ENCODE measurements at places on chromosomes 6 and 20.

DNA sequence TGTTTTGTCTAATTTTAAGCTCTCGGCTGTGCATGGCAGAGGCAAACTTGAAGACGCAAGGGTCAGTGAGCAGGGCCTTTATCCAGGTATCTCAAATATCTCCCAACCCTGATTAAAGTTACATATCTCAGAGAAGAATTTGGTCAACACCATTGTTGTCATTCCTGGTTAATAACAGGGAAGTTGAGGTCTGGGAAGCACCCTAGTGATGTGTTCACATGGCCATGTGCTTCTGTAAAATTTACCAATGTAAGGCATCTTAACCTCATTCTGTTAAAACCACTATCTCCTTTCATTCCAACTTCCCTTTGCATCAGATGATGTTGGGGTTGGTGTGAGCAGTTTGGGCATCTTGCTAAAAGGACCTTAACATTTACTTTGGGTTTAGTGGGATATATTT lies 4.0 kb upstream of the FAM110A start:
- no peak for DNase-seq

DNA sequence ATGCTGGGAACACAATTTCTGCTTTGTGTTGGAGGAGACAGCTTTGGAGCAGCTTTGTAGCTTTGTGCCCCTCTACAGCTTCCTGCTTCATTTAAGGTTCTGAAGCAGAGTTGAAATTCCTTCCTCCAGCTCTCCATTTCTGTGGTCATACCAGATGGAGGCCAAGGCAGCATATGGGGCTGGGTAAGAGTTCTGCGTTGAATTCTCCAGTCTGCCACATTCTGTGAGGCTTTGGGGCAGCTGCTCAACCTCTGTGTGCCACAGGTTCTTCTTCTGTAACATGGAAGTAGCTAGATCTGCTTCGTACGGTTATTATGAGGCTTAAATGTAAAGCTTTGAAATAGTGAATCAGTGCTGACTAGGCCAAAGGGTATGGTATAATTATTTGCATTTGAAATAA lies 2.9 kb upstream of the TRIM26 start:
- DNase-seq = no peak

DNA sequence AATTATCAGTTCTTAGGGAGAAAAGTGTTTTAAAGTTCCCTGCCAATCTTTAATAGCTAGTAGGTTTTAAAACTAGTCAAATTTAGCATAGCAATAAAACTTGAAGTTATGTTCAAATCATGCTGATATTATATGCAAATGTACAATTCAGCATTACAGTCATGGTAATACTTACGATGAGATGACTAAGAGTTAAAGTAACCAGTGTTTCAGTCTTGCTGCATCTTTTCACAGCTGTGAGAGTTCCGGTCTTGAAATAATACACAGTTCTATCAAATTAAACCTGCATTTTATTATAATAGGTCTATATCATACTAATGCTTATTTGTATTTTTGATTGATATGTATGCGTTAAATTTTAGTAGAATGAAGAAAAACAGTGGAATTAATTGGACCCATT lies 26.1 kb downstream of the POPDC3 start:
- no peak for DNase-seq

- DNase-seq = no peak
Measured at GRCh38 chr20:14956538-14956937, 619.1 kb upstream of the FLRT3 start.

- no peak for DNase-seq
Measured at GRCh38 chr6:41193171-41193734, 7.7 kb downstream of the TREML2 start.

DNA sequence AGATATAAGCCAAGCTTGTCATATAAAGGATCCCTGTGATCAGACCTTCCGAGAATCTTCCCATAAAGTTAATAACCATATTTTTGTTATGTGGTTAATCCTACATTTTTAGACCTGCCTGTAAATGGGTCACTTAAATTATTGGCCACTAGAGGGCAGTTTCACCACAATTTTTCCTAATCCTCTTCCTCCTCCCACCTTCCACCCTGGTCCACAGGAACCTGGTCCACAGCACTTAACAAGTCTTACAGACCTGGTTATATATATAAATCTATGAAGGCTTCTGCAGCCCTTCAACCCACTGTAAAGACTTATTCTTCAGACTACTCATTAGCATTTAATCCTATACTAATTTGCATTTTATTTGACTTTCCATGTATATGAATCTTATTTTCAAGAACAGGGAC lies 28.3 kb downstream of the MRS2 start:
- DNase-seq = no peak

DNA sequence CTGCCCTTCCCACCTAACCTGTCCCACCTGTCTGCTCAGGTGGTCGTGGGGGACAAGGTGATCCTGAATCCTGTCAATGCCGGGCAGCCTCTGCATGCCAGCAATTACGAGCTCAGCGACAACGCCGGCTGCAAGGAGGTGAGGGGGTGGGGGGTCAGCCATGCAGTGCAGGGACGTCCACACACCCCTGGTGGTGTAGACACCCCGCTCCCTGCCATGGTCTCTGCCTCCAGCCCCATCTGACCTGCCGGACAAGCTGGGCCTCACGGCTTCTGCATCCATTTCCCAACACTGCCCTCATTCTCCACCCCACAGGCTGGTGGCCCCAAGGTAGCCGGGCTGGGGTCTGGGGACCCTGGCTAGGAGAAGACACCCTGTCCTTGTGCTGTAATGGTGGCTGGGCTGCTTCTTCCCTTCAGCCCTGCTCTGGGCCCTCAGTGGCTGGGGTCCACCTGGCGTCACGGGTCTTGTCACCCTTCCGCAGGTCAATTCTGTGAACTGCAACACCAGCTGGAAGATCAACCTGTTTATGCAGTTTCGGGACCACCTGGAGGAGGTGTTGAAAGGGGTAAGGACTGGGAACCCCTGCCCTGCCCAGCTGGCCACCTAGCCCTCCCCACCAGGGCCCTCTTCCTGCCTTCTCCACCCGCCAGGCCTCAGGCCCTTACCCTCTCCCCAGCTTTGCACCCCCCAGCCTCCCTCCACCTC lies 38.0 kb downstream of the ITPR3 start:
- no peak for DNase-seq

GRCh38 chr20:37567331-37567665 lies 39.6 kb upstream of the BLCAP start:
- no peak for DNase-seq

DNA sequence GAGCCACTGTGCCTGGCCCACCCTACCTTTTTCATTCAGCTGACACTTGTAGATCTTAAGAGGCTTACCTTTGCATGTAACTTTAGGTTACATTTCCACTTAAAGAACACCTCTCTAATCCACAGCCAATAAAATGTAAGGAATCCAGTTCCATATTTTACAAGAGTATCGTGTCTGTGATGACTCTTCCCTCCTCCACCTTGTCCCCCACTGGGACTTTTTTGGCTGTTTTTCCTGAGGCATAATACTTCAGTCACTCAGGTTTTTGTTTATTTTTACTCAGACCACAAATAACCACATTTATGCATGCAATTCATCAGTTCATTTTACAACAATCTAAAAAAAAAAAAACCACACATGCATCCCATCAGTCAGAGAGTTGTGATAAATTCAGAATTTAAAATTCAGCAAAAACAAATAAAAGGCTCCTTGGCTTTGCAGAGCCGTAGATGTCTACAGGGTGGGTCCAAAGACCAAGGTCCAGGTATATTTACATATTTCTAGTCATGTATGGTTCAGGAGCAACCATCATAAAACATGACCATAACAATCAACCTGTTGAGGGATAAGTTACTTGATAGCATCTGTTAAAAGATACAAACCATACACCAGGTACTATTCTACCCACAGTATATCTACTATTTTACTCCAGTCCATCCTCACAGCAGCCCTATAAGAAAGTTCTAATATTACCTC lies 9.9 kb downstream of the ATXN1 start:
- no peak for DNase-seq

GRCh38 chr6:44682987-44683779 lies 295.7 kb downstream of the CDC5L start:
- no peak for DNase-seq

- peak; percentile 60 for DNase-seq
Measured at GRCh38 chr6:14144678-14145113, 27.1 kb downstream of the CD83 start.

DNA sequence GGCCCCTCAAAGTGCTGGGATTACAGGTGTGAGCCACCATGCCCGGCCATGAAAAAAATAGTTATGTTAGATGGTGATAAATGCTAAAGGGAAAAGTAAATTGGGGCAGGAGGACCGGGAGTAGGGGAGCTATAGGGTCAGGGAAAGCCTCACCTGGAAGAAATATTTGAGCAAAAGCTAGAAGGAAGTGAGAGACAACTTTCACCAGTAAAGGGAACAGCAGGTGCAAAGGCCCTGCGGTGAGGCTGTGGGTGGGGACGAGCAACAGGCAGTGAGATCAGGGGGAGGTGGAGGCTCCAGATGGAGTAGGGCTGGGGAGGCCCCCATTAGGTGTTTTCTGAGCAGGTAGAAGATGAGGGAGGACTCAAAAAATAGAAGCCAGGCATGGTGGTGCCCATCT lies 16.0 kb downstream of the BCAS4 start:
- DNase-seq = no peak

DNA sequence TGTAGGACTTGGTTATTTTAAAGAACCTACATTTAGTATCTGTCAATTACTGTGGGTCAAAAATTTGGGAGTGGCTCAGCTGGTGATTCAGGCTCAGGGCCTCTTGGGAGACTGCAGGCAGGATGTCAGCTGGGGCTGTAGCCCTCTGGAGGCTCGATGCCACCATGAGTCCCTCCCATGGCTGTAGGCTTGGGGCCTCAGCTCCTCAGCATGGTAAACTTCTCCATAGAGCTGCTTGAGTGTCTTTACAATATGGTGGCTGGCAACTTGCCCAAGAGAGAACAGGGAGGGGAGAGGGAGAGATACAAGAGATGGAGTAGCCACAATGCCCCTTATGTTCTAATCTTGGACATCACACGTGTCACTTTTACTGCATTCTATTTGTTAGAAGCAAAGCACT lies 470.4 kb downstream of the CDH26 start:
- DNase-seq = no peak

DNA sequence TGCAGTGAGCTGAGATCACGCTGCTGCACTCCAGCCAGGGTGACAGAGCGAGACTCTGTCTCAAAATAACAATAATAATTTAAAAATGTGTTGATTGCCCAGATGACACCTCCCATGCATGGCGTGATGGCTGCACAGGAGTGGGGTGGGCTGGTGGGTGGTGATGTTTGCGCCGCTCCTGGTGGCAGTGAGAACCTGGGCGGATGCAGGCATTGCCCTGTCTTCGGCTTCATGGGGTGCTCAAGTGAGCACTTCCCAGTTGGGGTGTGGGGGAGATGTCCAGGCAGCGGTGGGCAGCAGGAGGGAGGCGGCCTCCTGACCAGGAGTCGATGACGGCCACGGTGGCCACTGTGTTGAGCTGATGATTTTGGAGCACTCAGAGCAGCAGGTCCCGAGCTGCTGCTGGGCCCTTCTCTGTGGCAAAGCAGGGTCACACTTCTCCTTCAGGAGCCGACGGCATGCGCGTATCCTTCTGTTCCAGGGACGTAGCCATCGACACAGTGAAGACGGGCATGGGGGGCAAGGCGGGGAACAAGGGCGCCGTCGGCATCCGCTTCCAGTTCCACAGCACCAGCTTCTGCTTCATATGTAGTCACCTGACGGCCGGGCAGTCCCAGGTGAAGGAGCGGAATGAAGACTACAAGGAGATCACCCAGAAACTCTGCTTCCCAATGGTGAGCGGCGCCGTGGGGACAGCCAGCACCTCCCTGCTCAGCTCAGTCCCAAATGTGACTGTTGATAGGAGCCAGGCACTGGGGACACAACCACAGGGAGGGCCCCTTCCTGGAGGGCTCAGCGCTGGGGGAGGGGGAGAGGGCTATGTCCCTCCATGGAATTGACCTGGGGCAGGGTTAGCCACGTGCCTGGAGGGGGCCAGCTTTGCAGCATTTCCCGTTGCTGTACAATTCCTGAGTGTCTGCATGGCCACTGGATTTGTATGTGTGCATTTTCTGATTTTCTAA lies 89.7 kb downstream of the SYNJ2 start:
- no peak for DNase-seq

GRCh38 chr6:44129841-44130322 lies 2.5 kb downstream of the TMEM63B start:
- no peak for DNase-seq

- DNase-seq = no peak
Measured at GRCh38 chr6:117165911-117166499, 99.4 kb upstream of the VGLL2 start.

GRCh38 chr6:69680302-69680701 lies 116.5 kb downstream of the LMBRD1 start:
- no peak for DNase-seq

DNA sequence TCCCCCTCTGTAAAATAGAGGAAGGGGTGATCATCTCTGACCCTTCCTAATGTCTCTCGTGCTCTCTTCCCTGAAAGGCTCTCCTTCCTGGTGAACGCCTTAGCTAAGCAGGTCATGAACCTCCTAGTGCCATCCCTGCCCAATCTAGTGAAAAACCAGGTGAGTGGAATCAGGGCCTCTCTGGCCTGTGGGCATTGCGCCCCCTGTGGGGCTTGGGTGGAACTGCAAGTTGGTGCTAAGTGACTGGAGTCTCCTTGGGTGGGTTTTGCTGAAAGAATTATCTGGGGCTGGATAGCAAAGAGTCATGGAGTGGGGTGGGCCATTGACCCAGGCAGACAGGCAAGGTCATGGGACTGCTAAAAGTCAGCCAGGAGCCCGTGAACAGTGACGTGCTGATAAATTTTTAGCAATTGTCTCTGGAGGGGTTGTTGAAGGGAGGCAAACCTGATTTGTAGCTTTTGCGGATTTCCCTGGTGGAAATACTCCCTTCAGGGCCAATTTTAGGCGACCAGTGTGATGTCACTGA lies 8.9 kb downstream of the BPIFB1 start:
- peak; percentile 56 for DNase-seq

DNA sequence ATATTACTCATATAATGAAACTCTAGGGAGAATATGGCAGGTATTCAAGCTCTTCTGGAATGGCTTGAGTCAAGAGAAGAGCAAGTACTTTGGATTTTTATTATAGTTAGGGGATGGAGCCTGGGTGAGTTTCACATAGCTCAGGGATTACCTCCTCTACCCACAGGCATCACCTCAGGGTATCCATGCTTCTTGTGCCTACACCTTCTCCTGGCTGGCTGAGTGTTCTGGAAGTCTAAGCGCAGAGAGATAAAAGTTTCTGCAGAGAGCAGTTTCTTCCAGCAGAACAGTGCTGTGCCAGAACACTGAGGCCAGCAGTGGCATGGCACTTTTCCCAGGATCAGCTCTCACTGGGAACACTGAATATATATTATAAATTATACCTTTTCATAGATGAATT lies 199.7 kb upstream of the KCNQ5 start:
- no peak for DNase-seq

DNA sequence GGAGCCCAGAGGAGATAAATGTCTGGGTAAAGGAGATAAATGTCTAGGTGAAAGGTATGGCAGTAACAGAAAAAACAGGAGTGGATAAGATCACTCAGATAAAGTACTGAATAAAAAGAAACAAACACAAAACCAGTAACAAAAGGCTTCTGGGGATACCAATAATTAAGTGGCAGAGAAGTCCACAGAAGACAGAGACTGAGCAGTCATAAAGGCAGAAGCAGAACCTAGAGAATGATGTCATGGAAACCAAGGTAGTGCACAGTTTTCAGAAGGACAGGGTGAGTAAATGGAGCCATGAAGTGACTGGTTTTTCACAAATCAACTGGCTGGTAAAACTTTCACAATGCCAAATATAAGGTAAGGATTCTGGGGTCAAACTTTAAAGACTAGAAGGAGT lies 80.9 kb upstream of the PLN start:
- no peak for DNase-seq

Measured in activated CD8-positive, alpha-beta memory T cell treated with anti-CD3 and anti-CD28 coated beads for 48 hours (primary cell).